ENCODE measurements at places on chromosomes 3 and 15.

DNA sequence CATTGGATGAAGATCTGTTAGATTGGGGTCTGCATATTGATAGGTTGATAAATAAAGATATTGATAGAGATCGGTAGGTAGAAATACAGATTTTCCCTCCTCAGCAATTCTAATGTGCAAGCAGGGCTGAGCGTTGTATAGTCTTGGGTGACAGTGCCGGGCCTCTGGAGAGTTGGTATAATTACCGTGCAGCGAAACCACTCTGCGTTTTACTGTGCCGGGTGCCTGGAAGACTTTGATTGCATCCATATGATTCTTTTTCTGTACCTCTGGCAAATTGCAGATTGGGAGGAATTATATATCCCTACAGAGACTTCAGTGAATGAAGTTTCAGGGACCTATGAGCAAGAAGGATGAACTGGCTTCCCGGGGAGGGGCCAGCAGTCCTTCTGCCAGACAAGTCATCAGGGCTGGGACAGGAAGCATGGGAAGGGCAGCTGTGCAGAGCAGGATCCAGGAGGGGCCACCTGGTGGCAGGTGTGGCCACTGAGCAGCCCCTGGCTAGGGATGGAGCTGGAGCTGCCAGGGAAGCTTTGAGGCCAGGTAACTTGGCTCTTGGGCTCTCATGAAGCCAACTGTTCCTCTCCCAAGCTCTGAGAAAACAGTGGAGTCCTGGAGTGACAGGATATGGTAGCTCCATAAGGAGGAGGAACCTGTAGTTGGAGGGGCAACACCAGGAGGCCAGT lies 132.5 kb downstream of the APBA2 start:
- DNase-seq, result no peak

GRCh38 chr15:58383876-58384275 lies 47.9 kb upstream of the LIPC start:
- no peak for DNase-seq

GRCh38 chr3:171404376-171404967 lies 55.7 kb downstream of the TNIK start:
- no peak for DNase-seq

GRCh38 chr15:92538115-92538514 lies 117.5 kb downstream of the FAM174B start:
- no peak for DNase-seq

- DNase-seq, result no peak
These were observed 5.8 kb upstream of the TUSC2 start for GRCh38 chr3:50333744-50334328.

GRCh38 chr3:73419942-73420341 lies 204.8 kb downstream of the PDZRN3 start:
- DNase-seq, result no peak

- no peak for DNase-seq
These were observed 43.6 kb upstream of the TNIK start for GRCh38 chr3:171503817-171504216.

- DNase-seq, result peak; percentile 14
These were observed 764 bp downstream of the UACA start for GRCh38 chr15:70762469-70763119.

- no peak for DNase-seq
These were observed 19.5 kb downstream of the SMAD6 start for GRCh38 chr15:66721501-66721937.

GRCh38 chr3:169171739-169172138 lies 491.8 kb downstream of the MECOM start:
- DNase-seq, result no peak

DNA sequence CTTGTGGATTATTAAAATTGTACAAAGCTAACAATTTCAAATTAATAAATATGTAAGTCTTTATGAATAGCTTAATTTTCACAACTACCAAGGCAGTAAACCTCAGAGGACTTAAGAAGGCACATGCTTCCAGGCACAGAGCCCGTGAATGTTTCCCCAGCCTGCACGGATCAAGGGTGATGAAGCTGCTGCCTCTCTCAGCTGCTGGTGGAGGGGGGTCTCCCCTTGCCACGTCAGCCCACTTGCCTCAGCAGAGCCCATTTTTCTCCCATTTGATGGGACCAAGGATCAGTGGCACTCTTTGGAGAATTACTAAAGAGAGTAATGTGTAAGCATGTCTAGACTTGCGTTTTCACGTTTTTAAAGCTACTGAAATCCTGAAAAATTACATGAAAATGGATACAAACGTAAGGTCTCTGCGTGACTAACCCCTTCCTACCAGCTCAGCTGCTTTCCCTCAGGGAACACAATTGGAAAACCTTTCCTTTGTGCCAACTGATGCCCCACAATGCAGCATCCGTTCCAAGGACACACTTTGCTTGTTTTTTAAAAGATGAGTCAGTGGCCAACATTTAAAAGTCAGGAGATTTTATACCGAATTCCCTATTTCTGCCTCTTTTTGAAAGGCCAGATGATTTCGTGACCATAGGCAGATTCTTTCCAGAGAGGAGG lies 494.1 kb downstream of the GABRG3 start:
- DNase-seq, result no peak

GRCh38 chr15:25175789-25176615 lies 221.2 kb downstream of the SNRPN start:
- DNase-seq, result no peak

GRCh38 chr3:69821133-69821532 lies 81.9 kb downstream of the MITF start:
- no peak for DNase-seq

GRCh38 chr3:127209155-127209839 lies 16.4 kb downstream of the PRR23E start:
- no peak for DNase-seq

DNA sequence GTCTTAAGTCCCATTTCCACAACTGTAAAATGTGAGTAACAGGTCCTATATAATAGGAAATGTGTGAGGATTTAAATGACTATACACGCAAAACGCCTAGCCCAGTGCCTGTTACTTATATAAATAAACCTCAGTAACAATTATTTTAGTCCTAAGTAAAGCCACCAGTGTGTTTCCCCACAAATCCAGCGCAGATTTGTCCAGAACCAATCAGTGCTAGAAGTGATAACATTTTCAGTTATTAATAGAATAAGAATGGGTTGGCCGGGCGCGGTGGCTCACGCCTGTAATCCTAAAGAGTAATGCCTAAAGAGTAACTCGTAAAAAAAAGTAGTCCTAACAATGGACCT lies 561 bp downstream of the RPAP1 start:
- peak; percentile 4 for DNase-seq

DNA sequence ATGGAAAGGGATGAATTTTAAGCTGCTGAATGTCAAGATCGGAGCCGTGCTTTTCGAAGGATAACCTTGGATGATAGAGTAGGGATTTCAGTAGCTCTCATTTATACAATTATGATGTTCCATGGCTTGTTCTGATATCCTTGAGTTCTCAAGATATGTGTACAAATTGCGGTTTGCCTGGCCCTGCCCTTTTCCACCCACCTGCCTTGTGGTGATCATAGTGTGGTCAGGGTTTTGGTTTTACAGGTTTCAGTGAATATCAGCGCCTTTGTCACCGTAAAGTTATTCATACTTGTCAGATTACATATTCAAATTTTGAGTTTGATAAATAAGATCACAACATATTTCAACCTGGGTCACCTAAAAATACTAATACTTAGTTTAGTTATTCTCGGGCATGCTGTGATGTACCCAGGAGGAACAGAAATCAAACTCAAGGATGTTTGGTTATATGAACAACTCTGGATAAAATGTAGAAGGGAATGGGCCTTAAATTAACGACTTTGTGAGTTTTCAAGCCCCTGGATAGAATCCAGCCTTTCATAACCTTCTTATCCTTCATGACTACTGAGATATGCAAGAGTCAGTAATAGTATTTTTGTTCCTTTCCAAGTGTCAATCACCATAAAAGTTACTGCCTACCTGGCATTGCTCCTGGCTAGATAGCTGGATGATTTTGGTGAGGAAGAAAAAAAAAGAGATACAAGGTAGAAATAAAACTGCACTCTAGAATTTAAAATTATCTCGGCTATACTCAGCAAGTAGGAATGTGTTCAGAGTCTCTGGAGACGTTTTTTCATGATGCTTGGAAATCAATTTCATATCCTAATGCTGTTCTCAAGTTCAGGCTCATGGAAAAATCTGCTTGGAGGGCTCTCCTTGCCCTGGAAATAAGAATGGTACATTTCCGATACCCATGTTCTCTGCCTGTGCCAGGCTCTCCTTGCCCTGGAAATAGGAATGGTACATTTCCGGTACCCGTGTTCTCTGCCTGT lies 209.2 kb upstream of the TPRG1 start:
- peak; percentile 1 for DNase-seq

Data from inflammatory macrophage (primary cell).